HAP-1 (cell line): ENCODE measurements at places on chromosomes 11 and 22.

DNA sequence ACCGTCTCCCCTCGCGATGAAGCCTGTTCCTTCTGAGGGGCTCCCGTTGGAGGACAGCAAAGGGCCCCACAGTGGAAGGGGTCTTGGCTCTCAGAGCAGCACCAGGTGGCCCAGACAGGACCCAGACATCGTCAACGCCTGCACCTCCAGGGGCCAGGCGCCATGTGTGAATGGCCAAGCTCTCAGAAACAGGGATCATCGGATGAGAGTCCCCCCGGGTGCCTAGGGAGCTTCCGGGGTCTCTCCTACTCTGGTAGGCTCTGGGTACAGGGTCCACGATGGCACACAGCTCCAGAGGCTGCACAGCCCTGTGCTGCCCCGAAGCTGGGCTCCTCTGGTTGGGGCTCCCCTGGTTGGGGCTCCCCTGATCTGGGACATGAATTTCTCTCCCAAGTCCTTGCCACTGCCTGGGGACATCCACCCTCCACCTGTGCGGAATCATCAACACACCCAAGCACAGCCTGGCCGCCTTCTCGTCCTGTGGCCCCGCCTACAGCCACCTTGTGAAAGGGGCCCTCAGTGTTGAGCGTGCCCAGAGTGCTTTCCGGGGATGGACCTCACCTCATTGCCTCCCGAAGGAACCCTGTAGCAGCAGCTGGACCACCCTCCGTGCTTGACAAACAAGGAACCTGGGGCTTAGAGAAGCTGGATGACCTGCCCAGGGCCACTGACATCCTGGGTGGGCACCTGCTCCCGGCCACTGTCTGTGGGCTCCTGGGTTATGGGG is 929.0 kb downstream of the BRD1 start:
- no peak for DNase-seq

GRCh38 chr22:38953577-38954413 is 3.6 kb upstream of the APOBEC3A start:
- DNase-seq = no peak

GRCh38 chr22:37343863-37344734 is 61.8 kb downstream of the CYTH4 start:
- DNase-seq = no peak

DNA sequence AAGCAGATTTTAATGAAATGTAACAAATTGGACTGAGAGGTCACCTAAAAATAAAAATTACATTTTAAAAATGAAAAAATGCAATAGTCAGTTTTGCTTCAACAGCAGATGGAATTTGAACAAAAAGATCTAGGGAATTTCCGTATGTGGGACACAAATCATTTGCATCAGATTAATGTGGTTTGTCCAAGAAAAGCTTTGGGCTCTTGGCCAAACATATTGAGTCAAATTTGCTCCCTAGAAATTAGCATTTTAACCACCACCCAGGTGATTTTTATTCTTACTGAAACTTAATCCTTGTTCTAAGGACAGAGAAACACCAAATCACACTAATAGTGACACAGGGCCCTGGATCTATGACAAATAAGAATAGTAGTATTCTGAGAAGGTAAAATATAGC is 1477.8 kb downstream of the FAM181B start:
- DNase-seq = no peak

- no peak for DNase-seq
Measured at GRCh38 chr22:31124811-31125465, 2.2 kb downstream of the INPP5J start.

GRCh38 chr11:117606211-117606610 is 190.8 kb downstream of the DSCAML1 start:
- DNase-seq = no peak

- no peak for DNase-seq
Measured at GRCh38 chr11:79309407-79309806, 131.4 kb downstream of the TENM4 start.
